ENCODE measurements at places on chromosomes 16 and 17.

DNA sequence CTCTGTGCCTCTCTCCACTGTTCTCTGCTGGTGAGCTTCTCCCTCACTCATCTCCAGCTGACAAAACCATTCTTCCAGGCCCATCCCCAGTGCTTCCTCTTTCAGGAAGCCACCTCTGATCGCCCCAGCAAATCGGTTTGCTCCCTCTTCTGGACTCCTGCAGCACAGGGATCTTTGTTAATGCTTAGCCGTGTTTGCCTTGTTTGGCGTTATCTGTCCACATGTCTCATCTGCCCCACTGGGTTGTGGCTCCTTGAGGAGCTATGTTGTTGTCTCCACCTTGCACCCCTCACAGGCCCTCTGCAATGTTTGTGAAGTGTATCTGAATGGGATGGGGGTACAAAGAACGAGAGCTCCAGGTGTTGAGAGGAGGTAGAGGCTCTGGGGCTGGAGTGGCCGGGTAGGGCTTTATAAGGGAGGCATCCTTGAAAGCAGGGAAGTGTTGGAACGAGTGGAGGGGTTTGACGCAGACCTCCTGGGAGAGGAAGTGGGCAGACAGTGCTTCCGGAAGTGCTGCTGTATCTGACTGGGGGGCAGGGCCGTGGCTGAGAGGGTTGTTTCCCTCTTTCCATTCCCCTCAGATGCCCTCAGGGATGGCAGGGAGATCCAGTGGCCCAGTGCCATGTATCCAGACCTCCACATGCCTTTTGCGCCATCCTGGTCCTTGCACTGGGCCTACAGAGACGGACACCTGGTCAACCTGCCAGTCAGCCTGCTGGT is 27.8 kb downstream of the CASKIN2 start:
- no peak for DNase-seq

GRCh38 chr16:75203096-75203495 is 3.9 kb downstream of the CTRB2 start:
- no peak for DNase-seq

GRCh38 chr17:29179232-29180033 is 765 bp downstream of the MYO18A start:
- peak; percentile 98 for DNase-seq

DNA sequence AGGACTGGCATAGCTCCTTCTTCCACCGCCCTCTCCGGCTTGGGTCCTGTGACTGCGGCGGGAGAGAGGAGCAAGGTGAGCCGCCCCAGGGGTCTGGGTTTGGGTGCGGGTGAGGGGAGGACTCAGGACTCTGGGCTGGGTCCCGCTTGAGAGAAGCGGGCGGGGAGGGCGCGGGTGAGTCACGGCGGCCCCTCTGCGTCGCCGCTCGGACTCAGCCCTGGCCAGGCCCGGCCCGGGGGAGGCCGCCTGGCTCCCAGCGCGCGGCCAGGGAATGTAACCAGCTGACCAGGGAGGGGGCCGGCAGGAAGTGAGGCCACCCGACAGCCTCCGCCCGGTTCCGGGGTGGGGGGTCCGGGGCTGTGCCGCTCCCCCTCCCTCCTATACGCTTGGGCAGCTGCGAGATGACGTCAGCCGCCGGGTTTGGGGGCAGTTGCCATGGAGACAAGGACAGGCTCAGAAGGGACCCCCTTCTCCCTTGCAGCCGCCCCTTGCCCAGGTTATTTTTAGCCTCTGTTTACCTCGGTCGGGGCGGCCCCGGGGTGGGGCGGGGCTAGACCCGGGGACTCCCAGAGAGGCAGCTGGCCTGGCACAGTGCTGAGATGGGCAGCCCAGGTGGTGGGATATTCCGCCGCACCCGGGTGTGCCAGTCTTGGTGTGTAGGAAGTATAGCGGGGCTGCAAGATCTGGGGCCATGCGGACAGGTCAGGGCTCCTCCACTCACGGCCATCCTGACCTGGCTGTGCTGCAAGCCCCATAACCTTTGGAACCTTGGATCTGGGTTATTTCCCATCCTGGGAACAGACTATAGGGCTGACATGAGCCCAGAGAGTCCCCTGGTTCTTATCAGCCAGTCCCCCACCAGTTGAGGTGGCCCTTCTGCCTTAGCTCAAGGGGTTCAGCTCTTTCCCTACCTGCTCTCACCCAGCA is 1.6 kb downstream of the RIPOR1 start:
- DNase-seq = peak; percentile 67

DNA sequence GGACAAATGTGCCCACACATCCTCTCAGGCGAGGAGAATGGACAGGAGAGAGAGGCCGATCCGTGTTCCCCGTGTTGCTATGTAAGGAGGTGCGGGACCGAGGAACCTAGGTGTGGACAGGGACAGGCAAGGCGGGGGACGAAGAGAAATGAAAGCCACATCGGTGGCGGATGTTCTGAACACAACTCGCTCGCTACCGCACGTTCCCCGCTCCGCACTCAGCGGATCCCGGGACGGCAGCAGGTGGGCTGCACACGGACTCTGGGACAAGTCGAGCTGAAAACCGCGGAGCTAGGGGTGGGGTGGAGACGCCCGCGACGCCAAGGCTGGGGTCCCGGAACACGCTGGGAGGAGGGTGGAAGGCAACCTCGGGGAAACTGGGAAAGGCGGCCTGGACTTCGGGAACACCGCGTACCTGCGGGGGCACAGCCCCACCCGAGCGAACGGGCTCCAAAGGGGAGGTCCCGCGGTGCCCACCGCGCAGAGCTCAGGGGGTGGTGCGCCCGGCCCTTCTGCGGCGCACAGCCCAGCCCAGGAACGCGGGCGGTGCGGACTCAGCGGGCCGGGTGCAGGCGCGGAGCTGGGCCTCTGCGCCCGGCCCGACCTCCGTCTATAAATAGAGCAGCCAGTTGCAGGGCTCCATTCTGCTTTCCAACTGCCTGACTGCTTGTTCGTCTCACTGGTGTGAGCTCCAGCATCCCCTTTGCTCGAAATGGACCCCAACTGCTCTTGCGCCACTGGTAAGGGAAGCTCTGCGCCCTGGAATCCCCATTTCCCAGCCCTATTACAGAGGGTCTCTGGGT is at the start of gene MT1E:
Gene MT1E, plus strand, starts transcription at position 642 of the 803 bp plus-strand sequence. Its CDS starts 71 bp downstream, at position 713.
- no peak for DNase-seq

DNA sequence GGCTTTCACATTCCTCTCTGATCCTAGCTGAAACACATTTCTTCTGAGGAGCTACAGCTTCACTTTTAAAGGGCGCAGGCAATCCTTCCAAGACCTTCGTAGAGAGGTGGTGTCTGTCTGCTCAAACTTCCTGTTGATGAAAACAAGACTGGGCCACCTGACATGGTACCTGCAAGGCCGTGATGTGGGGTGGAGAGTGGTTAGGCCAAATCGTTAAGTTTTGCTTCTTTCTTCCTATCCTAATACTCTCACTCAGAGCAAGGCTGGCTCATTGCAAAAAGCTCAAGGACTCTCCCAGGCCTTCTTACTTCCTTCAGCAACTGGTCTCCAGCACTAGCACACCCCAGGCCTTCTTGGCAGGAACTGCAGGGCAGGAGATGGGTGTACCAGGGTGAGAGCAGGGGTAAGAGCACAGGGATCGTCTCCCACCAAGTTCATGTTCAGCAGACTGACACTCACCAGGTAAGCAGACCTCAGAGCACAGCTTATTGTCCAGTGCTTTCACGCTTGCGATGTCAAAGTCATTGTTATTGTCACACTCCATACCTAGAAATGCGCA is 10.9 kb upstream of the FOXJ1 start:
- DNase-seq = no peak

GRCh38 chr17:41404024-41404671 is 6.7 kb upstream of the KRT31 start:
- DNase-seq = peak; percentile 19

DNA sequence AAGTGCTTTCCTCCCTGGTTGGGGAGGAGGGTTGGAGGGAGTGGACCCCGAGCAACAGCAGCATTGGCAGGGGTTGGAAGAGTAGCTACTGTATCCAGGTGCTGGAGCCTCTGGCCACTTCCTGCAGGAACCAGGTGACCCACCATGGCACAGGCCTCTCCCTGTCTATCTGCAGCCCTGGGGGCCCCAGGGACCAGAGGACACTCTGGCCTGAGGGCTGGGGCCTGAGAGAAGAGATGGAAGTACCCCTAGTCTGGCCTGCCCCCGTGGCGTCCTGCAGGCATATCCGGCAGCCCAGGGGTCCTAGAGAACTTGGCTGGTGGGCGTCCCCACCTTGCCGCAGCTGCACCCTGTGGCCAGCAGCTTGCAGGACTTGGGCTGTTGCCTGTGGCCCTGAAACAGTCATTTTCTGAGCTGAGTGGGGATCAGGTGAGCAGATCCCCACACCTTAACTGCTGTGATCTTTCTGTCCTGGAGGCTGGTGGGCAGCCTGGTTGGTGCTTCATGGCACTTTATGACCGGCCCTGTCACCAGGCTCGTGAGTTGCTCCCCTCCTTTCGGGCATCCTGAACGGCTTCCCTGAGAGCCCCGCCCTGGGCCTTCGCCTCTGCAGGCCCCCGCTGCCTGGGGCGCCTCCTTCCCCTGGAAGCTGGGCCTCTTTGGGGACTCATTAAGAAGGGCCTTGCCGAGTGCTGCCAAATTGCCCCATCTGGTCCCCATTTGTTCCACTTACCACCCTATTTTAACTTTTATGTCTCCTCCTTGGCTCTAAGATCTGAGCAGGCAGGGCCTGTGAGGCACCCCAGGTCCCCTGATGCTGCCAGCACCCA is 298.6 kb downstream of the SEC14L1 start:
- DNase-seq = no peak

GRCh38 chr17:9236286-9237052 is 215.2 kb downstream of the NTN1 start:
- no peak for DNase-seq

- DNase-seq = peak; percentile 8
Measured at GRCh38 chr16:19284207-19284606, 1.3 kb upstream of the CLEC19A start.

GRCh38 chr17:14014657-14015056 is 54.6 kb upstream of the COX10 start:
- no peak for DNase-seq

DNA sequence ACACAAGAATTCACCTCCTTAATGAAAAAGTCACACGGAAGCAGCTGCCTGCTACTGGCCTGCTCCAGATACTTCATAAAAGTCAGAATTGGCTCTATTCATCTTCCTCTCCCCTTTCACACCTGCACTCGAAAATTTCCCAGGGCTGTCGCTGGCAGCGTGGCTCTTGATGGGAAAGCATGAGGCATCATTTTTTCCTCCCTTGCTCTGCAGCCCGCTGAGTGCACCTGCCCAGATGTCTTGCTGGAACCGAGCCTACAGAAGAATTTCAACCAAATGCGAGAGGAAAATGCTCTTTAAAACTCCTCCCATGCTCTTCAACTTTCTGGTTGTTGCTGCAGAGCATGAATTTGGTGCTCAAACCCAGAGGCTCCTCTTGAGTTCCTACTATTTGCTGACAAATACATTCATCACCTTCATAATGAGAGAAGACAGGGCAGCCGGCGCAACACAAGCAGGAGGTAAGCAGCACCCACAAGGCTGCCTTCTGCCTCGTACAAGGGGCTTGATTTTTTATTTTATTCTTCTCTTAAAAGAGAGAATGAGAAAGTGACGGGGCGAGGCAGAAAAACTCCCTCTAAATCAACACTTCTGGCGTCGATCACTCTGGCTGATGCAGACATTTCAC is 146.8 kb downstream of the ZFHX3 start:
- no peak for DNase-seq

DNA sequence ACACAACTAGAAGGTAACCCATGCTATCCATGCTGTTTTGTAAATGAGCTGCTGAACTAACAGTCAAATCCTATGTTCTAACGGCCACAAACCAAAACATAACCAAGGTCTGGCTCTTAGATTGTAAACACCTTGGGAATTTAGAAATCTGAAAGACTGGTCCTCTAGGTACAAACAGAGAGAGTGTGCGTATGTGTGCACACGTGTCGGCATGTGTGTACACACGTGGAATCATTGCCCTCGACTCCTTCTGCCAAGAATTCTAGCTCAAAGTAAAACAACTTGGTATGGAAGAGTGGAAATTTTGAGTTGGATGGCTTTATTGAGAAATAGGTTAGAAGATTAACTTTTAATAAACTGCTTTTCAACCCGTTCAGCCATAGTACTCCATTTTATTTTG is 18.1 kb upstream of the GHDC start:
- DNase-seq = no peak

GRCh38 chr16:74094514-74094913 is 202.1 kb upstream of the PSMD7 start:
- DNase-seq = no peak

DNA sequence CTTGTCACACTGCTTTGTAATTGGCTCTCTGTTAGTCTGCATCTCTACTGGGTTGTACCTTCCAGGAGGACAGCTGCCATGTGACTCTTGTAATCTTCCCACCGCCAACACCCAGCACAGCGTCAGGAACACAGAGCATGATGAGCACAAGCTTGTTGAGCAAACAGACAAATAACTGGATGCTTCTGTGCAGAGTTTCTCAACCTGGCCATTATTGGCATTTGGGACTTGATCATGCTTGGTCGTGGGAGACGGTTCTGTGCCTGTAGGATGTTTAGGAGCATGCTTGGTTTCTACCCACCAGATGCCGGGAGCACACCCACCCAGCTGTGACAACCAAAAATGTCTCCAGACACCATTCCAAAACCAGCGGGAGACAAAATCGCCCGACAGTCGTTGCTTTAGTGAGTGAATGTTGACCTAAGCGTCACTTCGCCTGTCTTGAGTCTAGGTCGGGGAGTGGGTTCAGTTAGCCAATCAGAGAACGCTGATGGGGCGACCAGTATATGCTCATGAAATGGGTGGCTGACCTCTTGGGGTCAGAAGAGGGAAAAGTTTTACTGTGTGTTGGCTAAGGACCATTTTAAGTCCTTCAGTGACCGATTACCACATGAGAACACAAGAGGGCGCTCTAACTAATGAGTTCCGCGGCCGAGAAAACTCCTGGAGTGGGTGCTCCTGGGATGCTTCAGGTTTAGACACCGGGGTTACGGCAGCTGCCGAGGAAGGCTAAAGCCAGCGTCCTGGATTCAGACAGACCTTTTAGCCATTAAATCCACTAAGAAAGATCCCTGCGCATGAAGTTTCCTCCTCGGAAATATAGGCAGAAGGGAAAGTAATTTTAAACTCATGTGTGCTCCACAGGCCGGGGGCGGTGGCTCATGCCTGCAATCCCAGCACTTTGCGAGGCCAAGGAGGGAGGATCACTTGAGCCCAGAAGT is 57.8 kb upstream of the TEX2 start:
- peak; percentile 85 for DNase-seq

- DNase-seq = no peak
Measured at GRCh38 chr16:58862334-58863021, 128.4 kb upstream of the GOT2 start.

DNA sequence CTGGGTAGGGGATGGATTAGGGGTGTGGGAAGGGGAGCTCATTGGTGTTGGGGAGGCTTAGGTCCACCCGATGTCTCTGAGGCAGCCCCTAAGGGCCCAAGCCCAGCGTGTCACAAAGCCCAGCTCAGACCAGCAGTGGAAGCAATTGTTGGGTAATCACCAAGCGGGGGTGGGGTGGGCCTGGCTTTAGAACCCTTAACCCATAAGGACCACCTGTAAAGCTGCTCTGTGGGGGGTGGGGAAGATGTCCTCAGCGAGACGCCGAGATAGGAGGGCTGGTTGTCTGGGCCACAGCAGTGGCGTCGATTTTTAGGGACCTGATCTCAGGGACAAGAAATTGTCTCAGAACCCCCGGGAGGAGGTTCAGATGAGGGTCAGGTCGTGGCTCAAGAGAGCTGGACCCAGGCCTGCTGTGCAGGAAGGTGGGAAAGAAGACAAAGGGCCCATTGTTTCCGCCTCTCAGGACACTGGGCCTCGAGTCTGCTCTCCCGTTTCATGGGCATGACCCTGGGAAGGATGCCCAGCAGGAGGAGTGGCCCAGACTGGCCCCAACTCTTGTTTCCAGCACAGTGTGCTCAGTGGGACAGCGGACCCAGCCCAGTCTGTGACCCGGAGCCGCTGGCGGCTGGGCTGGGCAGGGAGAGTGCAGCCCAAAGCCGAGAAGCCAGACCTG is 15.9 kb downstream of the ST6GALNAC2 start:
- peak; percentile 44 for DNase-seq

Measured in SJCRH30 (cell line).